ENCODE measurements at places on chromosomes 7 and 10.

- no peak for DNase-seq
Measured at GRCh38 chr10:3925184-3925583, 140.2 kb upstream of the KLF6 start.

DNA sequence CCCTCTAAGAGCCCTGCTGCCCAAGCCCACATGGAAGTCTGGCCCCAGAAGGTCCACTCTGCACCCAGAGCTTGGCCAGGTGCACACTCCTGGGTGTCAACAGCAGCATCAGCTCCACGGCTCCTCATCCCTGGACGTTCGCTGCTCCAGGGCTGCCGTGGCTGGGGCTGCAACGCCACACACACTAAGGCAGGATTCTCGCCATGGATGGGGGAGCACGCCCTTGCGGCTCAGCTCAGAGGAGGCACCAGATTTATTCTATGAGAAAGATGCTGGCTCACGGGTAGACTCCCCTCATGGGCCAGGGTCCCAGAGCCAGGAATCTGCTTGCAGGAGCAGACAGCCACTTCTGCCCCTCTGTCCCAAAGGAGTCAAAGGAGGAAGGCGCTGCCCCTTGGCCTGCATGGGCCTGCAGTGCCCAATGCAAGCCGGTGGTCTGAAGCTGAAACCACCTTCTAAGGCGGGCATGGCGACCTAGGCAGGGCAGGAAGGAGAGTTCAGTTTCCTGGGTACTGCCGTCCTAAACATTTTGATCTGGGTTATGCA is 42.1 kb downstream of the CFAP46 start:
- no peak for DNase-seq

- no peak for DNase-seq
Measured at GRCh38 chr10:2897619-2898508, 169.5 kb upstream of the PFKP start.

DNA sequence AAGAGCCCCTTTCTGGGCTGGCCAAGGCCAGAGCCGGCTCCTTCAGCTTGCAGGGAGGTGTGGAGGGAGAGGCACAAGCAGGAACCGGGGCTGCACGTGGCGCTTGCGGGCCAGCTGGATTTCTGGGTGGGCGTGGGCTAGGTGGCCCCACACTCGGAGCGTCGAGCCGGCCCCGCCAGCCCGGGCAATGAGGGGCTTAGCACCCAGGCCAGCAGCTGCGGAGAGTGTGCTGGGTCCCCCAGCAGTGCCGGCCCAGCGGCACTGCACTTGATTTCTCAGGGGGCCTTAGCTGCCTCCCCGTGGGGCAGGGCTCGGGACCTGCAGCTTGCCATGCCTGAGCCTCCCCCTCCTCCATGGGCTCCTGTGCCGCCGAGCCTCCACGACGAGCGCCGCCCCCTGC is 48.1 kb downstream of the SH2D4B start:
- DNase-seq: no peak

DNA sequence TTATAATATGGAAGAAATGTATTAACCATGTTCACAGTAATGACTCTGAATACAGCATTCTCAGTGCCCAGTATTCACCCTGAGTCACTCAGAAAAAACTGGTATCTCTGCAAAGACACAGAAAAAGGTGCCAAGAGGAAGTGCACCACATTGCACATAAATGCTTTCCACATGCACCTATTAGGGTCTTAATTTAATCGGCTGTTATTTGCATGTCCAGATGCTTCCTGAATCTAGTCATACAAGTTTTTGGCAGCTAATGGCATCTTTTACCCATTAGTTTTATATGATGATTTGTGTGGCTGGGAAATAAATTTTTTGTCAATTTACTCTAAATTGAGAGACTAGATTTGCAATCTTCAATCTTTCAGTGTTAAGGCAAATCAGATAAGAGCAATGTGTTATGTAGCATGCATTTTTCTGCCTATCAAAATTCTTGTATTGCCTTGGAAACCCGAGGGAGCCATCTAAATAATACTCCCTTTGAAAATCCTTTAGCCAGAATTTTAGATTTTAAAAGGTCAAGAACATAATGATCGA is 58.2 kb downstream of the ZNF680 start:
- no peak for DNase-seq
